ENCODE measurements at places on chromosomes 12 and 14. TPM values are rescaled to one million over a fixed set of nuclear protein-coding genes. Genes with fewer than 3 reads are reported as not detected.
A peak's percentile ranks its signal among the peaks of the same experiment; 100 is the strongest.

- no peak for DNase-seq
Measured at GRCh38 chr12:109961612-109962011, 34.6 kb downstream of the GIT2 start.

MANSC4 gene
- not detected for total RNA-seq

C14orf119 gene
- 37.2 TPM for total RNA-seq

DNA sequence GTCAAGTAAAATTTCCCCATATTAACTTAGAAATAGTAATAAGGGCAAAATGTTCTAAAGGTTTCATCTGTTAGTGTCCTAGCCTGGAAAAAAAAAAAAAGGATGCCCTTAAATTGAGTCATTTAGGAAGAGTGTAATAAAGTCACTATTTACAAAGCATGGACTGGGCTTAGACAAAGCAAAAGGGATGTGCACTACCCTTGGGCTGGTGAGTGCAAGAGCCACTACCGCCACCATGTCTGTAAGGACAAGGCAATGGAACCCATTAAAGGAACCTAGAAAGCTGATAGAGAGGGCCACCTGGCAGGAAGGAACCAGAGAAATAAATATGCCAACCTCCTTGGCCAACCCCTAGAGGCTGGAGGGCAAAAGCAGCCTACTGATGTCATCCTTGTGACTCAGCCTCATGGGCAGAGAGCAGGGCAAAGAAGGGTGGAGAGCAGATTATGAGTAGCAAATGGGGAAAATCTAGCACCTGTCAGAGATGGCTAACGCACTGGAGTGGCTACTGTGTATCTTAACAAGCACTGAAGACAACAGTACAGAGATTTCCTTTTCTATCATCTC is 59.5 kb upstream of the FUT8 start:
- DNase-seq: no peak

DNA sequence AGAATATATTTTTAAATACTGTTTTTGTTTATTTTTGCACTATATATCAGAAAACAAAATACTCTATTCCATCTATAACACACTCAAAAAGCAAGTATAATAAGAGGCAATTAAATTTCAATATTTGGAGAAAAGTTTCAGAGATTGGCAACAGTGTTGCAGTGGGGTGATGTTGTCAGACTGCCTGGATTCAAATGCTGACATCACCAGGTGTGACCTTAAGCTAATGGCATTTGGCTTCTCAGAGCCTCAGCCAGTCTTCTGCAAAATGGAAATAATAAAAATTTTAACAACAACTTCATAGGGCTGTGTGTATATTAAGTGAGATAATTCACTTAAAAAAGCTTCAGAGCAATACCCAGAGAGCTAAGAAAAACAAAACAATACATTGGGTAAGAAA is 74.7 kb downstream of the TMTC1 start:
- no peak for DNase-seq

DNA sequence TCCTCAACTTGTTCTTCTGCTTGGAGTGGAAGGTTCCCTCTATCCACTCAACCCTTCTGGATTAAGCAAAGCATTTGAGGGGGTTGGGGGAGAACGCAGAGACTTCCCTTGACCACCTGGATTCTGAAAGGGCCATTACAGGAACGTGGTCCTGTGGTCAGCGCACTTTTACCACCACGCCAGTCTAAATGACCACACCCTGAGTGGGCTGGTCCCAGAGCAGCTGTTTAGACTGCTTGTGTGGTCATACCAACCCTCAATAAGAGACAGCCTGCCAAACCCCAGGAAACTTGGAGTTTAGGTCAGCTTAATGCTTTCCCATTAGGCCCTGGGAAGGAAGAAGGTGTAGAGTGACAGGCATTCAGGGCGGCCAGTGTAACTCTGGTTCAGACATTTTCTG is 165.5 kb upstream of the ATP2B1 start:
- DNase-seq: no peak

- DNase-seq: no peak
Measured at GRCh38 chr14:72387726-72388125, 455.5 kb downstream of the RGS6 start.

DNA sequence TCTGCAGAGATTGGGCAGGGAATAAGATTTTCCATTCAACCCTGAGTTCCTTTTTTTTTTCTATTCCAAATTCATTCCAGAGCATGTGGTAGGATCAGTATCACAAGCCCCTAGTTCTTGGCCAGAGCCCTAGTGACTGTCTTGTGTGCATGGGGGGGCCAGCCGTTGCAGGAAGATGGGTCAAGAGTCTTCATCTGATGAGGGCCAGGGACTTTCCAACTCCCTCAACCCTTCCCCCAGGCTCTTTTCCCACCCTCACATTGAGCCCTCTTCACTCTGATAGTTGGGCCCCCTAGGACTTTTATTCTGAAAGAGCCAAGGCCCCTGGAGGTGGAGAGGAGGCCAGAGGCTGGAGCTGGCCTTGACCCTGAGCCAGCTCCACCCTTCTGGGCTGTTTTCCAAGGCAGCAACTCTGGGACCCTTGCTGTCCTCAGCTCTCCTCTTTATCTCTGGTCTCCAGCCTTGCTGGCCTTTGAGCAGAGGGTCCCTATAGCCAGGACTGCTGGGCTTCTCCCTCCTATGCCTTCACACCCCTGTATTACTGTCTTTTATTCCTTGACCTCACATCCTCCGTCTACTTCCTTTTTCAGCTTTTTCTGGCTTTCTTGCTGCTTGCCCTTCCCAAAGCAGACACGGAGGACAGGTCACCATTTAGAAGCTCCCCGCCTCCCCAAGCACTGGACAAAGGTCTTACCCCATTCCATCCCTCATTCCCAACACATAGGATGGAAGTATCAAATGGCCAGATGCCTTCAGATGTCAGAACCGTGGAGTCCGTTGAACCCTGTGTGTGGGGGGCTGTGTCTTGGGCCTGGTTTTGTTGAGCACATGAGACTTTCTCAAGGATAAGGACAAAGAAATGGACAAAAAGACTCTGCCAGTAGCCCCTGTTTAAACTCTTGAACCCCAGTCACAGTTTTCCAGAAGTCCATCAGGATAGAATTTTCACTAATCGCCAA is 5.6 kb downstream of the RBP5 start:
- DNase-seq: no peak

HOXC9 gene
- 1.8 TPM for total RNA-seq

SOAT2 gene
- not detected for total RNA-seq

DNA sequence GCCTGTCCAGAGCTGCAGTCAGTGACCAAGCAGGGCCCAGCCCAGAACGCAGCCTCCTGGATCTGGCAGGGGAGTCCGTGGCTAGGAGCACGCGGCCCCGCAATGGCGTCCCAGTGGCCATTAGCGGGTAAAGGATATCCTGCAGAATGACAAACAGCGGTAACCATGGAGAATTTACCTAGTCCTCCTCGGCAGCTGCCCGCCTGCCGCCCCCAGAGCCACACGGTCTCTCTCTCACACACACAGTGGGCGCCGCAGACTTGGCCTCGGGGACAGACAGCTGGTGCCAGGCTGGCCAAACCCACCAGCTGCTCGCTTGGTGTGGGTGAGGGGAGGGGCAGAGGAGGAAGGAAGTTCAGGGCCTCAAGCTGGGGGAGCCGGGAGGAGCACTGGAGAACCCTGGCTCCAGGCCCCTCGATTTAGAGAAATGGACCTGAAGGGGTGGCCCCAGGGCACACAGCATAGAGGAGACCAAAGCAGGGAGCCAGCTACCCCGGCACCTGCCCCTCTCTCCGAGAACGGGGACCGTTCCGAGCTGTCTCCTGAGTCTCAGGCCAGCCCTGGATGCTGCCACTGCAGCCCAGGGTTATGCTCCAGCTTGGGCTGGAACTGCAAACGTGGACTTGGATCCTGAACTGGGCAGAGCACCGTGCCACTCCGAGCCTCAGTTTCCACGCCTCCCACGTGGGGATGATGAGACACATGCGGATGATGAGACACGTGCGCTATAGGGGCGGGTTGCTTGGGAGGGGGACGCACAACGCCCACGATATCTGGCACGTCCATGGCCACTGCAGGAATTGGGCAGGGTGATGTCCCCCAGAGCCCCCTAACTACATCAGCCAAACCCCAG is 3.4 kb downstream of the CDK2AP1 start:
- DNase-seq: no peak

- DNase-seq: no peak
Measured at GRCh38 chr14:52000696-52001095, 11.3 kb downstream of the RTRAF start.

- DNase-seq: no peak
Measured at GRCh38 chr12:103841690-103842584, 903 bp upstream of the NT5DC3 start.

DNA sequence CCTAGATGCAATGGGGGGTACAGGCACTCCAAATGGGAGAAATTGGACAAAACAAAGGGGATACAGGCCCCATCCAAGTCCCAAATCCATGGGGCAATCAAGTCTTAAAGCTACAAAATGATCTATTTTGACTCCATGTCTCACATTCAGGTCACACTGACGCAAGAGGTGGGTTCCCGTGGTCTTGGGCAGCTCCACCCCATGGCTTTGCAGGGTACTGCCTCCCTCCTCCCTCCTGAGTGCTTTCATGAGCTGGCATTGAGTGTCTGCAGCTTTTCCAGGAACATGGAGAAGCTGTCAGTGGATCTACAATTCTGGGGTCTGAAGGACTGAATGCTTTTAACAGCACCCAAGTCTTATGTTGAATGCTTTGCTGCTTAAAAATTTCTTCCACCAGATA is 274.5 kb upstream of the LRIG3 start:
- no peak for DNase-seq

DNA sequence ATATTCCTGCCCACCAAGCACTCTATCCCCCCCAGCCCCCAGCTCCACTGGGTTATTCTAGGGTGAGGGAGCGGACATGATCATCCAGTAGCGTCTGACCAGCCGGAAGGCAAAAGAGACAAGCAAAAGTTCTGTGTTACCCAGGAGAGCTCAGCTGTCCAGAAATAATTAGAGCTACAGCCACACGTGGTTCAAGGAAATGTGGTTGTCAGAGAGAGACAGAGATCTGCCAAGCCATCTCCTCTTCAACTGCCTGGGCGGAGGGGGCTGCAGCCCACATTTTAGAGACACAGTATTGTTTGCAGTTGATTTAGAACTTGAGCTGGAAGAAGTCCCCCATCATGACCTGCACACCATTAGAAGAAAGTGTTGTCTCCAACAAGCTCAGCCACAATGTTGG is 30.4 kb downstream of the DAO start:
- DNase-seq: no peak

TCL1B gene
- not detected for total RNA-seq

DNA sequence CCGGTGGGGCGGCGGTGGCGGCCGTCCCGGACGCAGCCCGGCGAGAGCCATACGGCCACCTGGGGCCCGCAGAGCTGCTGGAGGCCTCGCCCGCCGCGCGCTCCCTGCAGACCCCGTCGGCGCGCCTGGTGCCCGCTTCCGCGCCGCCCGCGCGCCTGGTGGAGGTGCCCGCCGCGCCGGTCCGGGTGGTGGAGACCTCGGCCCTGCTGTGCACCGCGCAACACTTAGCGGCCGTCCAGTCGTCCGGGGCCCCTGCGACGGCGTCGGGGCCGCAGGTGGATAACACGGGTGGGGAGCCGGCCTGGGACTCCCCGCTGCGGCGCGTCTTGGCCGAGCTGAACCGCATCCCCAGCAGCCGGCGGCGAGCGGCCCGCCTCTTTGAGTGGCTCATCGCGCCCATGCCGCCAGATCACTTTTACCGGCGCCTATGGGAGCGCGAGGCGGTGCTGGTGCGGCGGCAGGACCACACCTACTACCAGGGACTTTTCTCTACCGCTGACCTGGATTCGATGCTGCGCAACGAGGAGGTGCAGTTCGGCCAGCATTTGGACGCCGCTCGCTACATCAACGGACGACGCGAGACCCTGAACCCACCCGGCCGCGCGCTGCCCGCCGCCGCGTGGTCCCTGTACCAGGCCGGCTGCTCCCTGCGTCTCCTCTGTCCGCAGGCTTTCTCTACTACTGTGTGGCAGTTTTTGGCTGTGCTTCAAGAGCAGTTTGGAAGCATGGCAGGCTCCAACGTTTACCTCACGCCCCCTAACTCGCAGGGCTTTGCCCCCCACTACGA is 716 bp downstream of the RIOX1 start:
- no peak for DNase-seq

DNA sequence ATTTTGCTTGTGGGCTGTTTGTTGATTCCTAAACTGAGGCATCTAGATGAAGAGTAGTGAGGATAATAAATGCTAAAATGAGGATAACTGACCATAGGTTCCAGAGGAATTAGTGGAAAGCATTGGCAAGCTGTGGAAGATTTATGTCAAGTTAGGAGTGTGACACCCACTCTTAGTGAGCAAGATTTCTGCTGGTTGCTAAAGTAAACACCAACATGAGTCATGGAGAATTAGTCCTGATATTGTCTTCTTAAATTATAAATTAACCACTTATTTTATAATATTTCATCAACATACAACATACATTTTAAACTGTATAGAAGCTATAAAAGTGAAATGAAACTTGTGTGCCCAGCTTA is 328.2 kb downstream of the RPL10L start:
- DNase-seq: no peak

DEGS2 gene
- 6.5 TPM for total RNA-seq

CLEC7A gene
- total RNA-seq: 4.5 TPM

DNA sequence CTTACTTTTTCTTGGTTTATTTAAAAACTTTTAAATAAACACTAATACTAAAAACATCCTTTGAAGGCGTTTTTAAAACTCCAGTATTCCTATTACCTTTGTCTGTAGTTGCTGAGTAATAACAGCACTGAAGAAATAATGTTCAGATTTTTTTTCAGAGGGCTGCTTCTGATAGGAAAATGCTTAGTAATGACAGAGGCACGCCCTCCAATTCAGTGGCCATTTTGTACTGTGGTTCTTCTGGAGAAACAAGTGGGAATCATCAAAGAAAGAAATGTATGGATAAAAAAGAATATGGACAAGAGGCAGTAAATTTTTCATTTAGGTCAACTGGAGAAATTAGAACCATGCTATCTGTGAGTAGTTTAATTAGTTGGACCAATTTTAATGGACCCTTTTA is 13.6 kb downstream of the VEZT start:
- no peak for DNase-seq

SLC5A8 gene
- 0.42 TPM for total RNA-seq

DNA sequence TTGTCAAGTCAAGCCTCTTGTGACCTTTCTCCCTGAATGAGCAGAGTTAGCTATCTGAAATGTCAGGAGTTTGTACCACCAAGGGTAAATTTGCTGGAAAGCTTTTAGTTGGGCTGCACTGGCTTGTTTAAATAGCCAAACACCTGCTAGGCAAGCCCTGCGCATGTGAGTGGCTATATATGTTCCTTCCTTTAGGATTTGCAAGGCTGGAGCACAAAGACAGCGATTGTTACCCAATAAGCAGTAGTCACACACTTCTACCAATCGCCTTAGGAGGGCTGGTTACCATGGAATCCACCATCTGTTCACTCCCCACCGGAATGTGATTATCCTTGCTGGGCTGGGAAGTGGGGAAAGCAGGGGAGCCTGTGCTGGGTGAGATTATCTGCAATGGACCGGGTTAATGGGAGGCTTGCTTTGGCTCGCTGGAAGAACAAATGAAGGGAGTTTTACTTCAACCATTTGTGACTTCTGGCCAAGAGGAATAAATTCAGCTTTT is 102.5 kb downstream of the FGD4 start:
- DNase-seq: peak; percentile 68

- no peak for DNase-seq
Measured at GRCh38 chr12:40314927-40315326, 90.1 kb downstream of the LRRK2 start.

GRCh38 chr14:103840014-103840413 is 7.4 kb downstream of the PPP1R13B start:
- DNase-seq: no peak

UNC79 gene
- 1.1 TPM for total RNA-seq

GRCh38 chr12:15910864-15911721 is at the start of gene DERA:
DERA (plus strand) TSS chr12:15911332; CDS start chr12:15911384, 52 bp downstream.
- DNase-seq: peak; percentile 32

GRCh38 chr12:64600164-64600561 is 10.1 kb upstream of the RASSF3 start:
- DNase-seq: no peak

GRCh38 chr14:73745571-73746519 is 31.7 kb upstream of the PNMA1 start:
- DNase-seq: no peak

Data from urinary bladder (tissue), 4 donors.